Adipocyte (in vitro differentiated cells): ENCODE measurements at places on chromosomes 5 and 9.

GRCh38 chr9:109916316-109916715, 136.3 kb downstream of the PALM2AKAP2 start:
- no peak for DNase-seq

- DNase-seq: no peak
Observed at GRCh38 chr5:97192580-97193354, 9.7 kb upstream of the RIOK2 start.

GRCh38 chr5:23253621-23254198, 253.7 kb upstream of the PRDM9 start:
- DNase-seq: no peak

GRCh38 chr5:175640106-175640775, 17.6 kb upstream of the HRH2 start:
- no peak for DNase-seq

- DNase-seq: no peak
Observed at GRCh38 chr9:72150661-72151060, 1.4 kb downstream of the GDA start.

DNA sequence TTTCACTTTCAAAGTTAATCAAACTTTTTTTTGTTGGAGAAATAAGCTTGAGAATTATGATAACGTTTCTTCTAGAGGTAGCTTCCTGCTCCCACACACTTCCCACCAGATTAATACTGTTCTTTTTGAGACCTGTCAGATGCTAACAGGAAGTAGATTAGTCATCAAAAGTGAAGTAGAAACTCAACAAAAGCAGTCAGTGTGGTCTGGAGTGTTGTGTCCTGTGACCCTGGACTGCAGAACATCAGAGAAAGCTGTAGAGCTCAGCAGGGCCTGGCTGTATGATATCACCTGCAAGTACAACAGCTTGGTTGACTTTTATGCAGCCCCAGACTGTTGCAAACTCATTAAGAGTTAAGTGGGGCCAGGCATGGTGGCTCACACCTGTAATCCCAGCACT, 495.7 kb upstream of the CYLC2 start:
- DNase-seq: no peak

- no peak for DNase-seq
Observed at GRCh38 chr5:74161170-74161569, 479.4 kb downstream of the ENC1 start.

DNA sequence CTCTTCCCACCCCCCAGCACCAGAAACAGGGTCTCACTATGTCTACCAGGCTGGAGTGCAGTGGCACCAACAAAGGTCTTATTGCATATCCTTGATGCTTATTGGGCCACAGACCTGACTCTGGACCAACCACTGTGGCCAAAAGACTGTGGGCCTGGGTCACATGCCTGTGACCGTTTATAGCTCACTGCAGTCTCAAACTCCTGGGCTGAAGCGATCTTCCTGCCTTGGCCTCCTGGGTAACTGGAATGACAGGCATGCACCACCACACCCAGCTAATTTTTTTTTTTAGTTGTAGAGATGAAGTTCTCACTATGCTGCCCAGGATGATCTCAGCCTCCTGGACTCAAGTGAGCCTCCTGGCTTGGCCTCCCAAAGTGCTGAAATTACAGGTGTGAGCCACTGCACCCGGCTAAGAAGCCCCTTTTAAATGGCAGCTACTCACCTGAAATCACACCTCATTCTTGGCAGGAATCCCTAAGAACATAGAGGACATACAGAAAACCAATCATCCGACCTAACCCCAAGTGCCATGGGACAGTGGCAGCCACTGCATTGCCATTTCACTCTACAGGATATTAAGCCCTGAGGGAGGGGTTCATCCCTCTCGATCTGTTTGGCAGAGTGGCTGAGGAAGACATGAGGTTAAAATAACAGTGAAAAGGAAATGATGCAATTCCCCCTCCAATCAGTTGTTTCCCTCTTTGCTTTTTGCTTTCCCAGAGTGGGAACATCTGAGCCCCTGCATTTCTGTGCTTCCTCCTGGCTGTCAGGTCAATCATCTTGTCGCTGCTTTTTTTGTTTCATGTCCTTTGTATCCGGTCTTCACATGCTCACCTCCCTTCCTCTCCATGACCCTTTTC, 74.6 kb downstream of the LRRC70 start:
- DNase-seq: no peak

DNA sequence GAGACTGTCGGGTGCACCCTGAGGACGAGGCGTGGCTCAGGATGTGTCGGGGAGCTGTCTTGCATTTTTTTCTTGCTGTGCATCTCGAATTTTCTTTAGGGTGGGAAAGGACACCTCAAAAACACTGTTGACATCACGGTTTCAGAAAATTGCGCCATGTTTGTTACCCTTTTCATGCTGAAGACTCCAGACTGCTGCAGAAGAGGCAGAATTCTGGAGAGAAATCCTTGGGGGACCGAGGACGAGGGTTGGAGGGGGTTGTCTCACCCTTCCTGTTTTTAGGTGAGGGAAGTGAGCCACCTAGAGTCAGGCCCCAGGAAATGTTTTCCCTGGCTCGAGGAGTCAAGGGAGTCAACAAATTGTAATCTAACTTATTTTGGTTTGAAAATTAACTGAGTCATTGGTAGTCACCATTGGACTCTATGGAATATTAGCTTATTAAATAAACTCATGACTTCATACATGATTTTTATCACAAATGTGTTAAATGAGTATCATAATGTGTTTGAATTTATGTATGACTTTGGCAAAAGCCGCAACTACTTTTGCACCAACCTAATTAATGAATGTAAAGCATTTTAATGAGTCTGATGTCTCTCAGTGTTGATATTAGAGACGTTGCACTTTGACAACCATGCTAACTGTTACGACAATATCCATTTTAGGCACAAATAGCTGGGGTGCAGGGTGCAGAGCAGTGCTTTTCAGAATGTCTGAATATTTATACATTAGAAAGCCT, 724 bp upstream of the LYSMD3 start:
- DNase-seq: peak; percentile 89

DNA sequence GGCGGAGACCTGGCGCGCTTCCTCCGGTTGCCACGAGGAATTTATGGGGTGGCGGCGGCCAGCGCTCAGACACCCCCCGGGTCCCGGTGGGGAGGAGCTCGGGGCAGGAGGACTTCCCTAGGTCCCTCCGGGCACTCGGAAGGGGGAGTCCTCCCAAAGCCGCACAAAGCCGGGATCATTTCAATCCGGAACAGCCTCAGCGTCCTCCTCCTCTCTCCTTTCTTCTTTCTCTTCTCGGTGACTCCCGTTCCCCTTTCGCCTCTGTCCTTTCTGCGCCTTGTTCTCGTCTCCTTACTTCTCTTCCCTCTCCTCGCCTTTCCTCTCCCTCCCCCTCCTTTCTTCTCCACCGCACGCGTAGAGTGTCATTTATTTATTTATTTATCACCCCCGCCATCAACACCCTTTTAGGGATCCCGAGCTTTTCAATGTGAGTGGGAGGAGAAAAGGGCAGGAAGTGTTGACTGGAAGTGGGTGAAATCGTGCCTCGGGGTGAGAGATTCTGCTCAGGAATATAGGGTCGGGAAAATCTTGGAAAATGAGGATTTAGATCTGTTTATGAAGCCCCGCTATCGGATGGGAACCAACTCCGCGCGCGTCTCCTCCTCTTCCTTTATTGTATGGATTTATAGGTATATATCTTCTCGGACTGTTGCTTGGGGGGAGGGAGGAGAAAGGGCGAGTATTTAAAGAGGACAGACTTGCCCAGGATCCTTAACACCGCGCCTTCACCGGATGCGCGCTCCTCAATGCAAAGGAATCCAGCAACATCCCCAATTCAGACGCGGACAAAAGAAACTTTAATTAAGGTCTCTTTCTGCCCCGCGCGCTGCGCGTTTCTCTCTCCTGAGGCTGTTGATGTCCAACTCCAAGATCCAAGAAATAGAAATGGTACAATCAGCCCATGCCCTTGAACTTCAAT, 2.0 kb upstream of the ZNF462 start:
- peak; percentile 67 for DNase-seq

- peak; percentile 89 for DNase-seq
Observed at GRCh38 chr5:67680099-67680498, 483.5 kb upstream of the CD180 start.

DNA sequence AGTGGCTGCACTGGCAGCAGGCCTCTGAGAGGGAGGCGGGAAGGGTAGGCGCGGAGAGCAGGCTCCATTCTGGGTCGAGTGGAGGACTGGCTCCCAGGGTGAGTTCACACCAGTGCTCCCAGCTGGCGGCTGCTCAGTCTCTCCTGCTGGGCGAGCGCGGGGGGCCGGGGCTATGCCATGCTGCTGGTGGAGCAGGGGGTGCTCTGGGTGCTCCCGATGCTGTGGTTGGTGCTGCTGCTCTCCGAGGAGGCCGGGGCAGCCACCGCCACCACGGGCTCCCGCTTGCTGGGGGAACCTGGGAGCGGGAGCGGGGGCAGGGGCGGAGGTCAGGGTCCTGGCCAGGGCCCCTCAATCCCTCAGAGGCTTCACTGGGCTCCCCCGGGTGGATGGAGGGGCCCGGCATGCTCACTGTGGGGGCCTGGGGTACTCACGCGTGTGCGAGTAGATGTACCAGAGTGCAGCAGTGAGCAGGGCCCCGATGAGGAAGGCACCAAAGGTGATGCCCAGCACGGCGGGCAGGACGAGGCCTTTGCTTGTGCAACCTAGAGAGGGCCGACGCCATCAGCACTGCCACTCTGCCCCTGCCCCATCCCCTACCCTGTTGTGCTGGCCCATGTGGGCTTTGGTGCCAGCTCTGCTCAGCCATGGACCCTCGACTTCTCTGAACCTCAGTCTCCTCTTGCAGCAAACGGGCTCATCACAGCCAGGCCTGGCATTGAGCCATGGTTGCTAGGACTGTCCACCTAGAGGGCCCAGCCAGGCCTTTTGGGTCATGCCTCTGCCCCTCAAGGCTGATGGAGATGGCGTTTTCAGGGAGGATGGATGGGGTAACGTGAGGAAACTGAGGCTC, 13.1 kb downstream of the FPGS start:
- no peak for DNase-seq

GRCh38 chr9:108816037-108816436, 39.7 kb downstream of the ACTL7B start:
- DNase-seq: no peak

- DNase-seq: no peak
Observed at GRCh38 chr5:171617817-171618591, 167.6 kb upstream of the SMIM23 start.

DNA sequence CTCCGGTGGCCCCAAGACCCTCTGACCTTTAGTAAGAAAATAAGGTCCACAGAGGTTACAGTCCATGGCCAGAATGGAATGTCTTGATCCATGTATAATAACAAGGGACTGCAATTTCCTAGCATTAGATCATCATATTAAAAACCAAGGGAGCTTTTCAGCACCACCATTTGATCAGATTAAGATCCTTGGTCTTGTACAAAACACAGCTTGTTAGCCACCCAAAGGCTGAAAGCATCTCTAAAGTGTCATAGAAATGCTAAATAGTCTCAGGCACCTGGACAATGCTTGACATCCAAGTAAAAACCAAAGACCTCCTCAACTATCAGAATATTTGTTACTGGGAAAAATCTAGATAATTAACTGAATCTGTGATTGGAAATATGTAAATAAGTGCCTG, 50.3 kb upstream of the VPS13A start:
- DNase-seq: no peak

DNA sequence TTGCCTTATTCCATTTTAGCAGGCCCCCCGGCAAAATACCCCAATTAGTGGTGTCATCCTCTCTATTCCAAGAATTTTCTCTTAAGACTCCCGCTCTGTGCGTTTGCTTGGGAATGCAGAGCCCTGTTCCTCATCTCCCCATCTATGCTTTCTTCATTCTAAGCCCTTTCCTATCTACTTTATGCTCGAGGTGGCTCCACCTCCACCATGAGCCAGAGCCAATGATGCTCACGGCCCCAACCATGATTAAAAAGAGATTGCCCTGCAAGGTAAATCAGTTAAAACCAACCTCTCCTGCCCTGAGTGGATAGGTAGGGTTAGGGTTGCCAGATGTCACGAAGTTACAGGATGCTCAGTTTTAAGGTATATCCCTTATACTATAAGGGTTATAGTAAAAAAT, 677 bp upstream of the TXNDC15 start:
- DNase-seq: no peak

- no peak for DNase-seq
Observed at GRCh38 chr5:63962279-63962678, at the start of gene HTR1A. Gene HTR1A (minus strand): TSS chr5:63962445. CDS start chr5:63961719, 726 bp downstream.

GRCh38 chr9:72315089-72315509, 49.9 kb downstream of the ZFAND5 start:
- peak; percentile 86 for DNase-seq

DNA sequence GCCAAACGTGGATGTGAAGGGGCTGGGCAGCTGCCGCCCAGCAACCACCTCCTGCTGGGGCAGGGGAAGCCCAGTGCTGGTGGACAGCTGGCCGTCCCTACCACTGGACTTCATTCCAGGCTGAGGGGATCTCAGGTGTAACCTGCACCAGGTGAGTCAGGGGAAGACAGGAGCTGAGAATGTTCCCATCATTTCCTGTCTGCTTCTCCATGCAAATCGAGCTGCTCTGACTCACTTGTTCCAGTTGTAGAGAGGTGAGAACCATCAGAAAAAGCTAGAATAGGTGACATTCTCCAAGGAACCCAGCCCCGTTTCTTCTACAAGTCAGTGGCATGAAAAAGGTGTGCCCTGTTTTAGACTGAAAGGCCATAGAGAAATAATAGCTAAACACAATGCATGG, 21.8 kb upstream of the BARX1 start:
- no peak for DNase-seq

- no peak for DNase-seq
Observed at GRCh38 chr5:77321793-77322394, 111.4 kb downstream of the PDE8B start.

DNA sequence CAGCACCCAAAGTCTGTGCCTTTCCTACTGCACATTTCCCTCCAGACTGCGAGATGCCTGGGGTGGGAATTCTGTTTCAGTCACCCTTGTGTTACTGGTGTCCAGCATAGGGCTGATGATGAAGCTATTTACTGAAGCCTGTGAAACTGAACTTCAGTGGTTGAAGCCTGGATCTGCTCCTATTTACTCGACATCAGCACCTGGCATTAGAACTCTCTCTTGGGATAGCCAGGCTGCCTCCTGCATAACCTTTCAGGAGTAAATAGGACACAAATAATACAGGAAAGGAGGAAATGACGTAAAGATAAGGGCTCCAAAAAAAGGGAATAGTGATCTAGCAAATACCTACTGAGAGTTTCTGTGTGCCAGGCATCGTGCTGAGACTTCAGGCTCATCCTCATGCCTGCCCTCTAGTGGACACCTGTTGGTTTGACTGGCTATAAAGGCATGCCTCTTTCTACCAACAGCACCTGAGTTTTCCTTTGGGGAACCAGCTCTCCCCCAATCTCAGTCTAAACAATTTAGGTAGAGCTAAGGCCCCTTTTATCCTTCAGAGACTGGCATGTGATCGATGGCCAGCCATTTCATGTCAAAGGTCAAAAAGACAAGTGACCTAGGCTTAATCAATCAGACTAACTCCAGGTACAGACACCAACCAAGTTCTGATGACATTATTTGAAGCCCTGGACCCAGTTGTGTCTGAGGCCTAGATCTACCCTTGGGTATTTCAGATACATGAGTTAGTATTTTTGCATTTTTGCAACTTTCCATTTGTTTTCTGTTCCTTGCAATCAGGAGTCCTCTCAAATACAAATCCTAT, 192.1 kb upstream of the TRIM32 start:
- peak; percentile 21 for DNase-seq
